ENCODE measurements at places on chromosomes 11 and 22.

DNA sequence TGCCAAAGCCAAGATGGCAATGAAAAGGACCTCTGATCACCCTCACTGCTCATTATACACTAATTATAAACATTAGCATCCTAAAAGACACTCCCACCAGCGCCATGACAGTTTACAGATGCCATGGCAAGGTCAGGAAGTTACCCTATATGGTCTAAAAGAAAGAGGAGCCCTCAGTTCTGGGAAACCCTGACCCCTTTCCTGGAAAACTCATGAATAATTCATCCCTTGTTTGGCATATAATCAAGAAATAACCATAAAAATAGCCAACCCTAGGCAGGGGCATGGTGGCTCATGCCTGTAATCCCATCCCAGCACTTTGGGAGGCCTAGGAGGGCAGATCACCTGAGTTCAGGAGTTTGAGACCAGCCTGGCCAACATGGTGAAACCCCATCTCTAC, 12.7 kb upstream of the CAPN5 start:
- no peak for DNase-seq

GRCh38 chr22:35092406-35092805, 26.4 kb downstream of the ISX start:
- no peak for DNase-seq

DNA sequence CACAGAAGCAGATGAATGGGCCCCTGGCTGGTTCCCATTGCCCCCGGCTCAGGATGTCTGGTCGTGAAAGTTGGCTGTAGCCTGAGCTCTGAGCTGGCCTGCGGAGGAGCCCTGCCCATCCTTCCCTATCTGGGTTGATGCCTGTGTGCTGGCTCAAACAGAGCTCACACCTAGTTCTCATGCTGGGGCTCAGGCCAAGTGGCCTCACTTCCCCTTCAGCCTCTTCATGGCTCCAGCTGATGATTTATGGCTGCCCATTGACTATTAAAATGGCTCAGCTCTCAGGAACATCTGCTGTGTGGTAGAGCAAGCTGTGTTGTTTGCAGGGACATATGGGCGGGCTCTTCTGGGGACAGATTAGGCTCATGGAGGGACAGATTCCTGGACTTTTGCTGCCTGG, 64.7 kb downstream of the ADAMTS15 start:
- DNase-seq, result no peak

DNA sequence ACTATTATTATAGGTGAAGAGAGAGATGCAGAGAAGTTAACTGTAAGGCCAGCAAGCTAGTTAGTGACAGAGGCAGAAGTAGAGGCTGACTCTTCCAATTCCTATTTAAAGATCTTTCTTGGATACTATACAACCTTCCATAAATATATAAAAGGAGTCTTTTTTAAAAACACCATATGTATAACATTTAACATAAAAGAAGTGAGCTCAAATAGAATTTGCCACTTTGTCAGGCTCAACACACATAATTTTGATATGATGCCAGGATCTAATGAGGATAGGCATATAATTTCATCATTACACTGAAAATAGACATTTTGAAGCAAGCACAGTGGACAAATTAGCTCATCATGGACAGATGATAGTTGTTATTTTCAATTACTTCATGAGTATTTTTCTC, 64.1 kb upstream of the MPPED2 start:
- no peak for DNase-seq

- DNase-seq, result no peak
Measured at GRCh38 chr11:1035577-1036283, 788 bp downstream of the MUC6 start.

DNA sequence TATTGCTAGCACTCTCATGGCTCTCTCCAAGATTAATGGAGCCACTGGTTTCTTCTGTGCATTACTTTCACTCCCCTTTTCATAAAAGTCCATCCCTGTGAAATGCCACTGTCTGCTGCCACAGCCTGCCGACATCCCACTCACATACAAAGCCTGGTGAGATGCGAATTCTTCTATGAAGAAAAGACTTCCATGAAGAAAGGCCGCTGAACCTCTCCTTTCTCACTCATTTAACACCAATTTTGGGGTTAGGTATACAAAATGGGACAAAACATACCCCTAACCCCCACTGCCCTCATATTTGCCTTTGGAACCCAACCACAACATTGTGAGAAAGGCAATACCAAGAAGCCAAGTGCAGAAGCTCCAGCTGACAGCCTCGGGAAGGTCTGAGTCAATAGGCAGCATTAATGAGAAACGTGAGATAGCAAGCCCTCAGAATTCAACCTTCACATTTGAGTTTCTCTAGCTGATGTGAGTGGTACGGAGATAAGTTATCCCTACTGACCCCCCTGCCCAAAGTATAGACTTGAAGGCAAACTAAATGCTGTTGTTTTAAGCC, 156.4 kb downstream of the ATG16L2 start:
- no peak for DNase-seq

GRCh38 chr11:75697906-75698581, 19.6 kb upstream of the MOGAT2 start:
- no peak for DNase-seq

GRCh38 chr11:68016904-68017817, 7.0 kb downstream of the ALDH3B1 start:
- no peak for DNase-seq

GRCh38 chr11:99682646-99683045, 661.9 kb downstream of the CNTN5 start:
- DNase-seq, result no peak

- no peak for DNase-seq
Measured at GRCh38 chr11:119593346-119593745, 135.7 kb downstream of the NECTIN1 start.

DNA sequence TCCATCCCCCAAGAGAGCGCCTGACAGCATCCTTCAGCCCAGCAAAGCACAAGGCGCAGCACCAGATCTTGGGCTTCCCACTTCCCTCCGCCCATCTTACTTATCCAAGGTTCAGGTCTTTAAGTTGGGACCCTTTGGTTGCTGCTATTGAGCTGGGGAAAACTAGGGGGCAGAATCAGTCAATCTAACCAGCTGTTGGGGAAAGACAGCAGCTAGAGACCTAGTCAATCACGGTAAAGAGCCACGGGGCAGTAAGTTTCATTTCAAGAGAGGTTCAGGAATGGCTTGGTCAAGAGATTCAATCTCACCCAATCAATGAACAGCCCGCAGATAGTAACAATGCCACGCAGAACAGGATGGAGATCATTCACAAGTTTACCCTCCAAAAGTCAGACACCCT, 1.7 kb downstream of the ABTB2 start:
- DNase-seq, result no peak

GRCh38 chr11:37141707-37142106, 543.7 kb upstream of the RAG2 start:
- no peak for DNase-seq

GRCh38 chr11:16528639-16529038, 172.3 kb upstream of the SOX6 start:
- DNase-seq, result no peak

DNA sequence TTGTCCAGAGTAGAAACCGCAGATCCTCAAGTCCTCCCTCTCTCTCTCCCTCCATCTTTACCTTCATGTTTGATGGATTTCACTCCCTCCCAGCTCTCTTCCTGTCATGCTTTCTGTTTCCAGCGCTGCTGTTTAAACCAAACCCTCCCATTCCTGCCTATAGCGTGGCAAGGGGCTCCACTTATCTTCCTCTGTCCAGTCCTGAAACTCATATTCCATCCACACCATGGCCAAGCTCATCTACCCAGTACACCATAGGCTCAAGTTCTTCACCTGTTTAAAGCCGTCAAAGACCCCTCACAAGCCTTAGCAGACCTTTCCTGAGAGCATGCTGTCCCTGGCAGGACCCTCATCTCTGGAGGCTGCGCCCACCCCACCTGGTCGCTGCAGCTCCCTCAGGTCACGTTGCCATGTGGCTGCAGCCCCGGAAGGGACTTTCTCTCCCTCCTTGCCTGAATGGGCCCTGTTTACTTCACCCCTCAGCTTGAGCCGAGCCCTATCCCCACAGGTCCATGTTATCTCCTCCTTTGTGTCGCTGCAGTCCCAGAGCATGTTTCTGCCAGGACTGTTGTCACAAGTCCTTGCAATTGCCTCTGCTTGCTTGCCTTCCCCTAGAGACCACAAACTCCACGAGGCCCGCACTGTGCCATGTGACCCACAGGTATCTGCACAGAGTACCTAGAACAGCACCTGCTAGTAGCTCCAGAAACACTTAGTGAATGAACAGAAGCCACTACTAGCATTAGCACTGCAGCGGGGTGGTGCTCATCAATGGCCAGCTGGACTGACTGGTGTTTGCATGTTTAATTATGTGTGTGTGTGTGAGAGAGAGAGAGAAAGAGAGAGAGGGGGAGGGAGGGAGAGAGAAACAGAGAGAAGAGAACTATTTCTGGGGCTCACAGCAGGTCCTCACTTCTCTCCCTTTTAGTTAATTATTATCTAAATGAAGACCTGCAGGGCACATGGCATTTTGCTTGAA, 149.4 kb upstream of the SNX19 start:
- no peak for DNase-seq

DNA sequence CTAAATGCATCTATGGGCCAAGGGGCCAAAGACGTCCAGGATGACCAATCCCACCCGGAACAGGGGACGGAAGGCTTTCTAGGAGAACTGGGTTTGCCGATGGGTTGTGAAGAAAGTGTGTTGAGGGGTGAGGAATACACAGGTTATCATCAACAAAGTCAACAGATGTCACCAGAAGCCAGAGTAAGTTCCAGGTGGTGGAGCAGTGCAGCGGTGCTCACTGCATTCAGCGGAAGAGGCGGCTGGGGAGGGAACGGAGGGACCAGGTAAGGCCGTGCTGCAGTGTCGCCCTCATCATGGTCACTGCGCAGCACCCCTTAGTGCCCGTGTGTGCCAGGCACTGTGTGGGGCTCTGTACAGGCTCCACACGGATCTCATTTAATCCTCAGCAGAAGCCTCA, 176.0 kb downstream of the EFCAB6 start:
- no peak for DNase-seq

- DNase-seq, result peak; percentile 49
Measured at GRCh38 chr22:37176464-37177061, 11.5 kb downstream of the C1QTNF6 start.

- no peak for DNase-seq
Measured at GRCh38 chr11:111548525-111548924, 8.0 kb downstream of the LAYN start.

DNA sequence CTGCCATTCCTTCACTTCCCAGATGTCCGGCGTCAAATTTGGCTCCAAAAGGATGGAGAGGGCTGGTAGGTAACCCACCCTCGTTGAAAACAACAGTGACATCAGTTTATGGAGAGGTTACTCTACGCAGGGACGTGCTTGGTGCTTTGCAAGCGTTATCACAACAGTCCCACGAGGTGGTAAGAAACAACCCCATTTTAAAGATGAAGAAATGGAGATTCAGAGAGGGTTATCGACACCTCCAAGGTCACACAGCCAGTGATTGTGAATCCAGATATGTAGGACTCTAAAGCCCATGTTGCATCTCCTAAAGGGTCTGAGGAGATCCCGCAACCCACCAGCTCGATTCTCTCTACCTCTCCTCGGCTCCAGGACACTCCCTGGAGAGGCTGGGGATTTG, 773 bp downstream of the MIAT start:
- no peak for DNase-seq

DNA sequence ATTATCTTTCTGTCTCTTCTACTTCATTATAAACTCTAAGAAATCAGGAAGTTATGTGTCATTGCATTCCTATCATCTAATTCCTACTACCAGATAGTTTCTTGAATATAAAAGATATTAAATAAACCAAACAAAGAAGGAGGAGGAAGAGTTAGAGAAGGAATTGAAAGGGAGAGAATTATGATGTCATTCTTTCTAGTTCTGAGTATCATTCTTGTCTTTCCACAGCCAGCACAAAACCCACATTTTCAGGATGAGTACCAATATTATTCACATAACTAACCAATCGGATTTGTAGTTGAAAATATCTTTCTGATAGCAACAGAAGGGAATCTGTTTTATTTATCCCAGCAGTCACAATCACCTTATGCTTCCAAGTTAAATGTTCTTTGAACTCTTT, 13.3 kb downstream of the MS4A13 start:
- no peak for DNase-seq

DNA sequence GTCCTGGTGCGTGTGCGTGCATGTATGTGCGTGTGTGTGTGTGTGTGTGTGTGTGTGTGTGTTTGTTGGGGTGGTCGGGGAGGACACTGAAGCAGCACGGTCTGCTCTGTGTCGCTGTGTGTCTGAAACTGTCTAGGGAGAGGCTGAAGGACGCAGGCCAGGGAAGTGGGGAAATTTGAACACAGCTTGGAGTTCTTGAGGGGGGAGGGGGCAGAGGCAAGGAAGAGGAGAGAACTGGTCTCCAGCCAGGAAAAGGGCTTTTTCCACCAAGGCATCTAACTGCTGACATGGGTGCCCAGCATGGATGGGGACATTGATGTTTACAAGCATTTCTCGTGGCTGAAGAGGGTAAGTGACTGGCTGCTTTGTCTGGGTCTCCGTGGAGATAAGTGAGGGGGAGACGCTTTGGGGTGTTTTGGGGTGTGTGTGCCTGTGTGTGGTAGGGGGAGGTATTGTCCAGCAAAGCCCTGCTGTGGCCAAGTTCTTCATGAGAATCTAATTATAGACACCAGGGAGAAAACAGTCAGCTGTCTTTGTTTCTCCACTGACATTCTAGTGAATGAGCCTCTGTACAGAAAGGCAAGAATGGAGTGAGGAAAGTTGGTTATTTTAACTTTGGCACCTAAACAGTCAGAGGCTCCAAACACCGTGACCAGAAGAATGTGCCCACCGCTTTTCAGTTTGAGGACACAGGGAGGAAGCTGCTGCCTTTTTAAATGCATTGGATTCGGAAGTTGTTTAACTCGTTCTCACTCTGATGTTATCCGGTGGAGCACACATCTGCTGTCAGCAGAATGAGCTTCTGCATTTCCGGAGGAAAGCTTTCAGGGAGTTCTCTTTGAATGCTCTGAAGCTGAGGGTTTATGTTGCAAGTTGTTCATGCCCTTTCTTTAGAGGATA, 63.7 kb downstream of the PPFIBP2 start:
- no peak for DNase-seq

GRCh38 chr11:59756558-59756840, 1.3 kb downstream of the STX3 start:
- no peak for DNase-seq

DNA sequence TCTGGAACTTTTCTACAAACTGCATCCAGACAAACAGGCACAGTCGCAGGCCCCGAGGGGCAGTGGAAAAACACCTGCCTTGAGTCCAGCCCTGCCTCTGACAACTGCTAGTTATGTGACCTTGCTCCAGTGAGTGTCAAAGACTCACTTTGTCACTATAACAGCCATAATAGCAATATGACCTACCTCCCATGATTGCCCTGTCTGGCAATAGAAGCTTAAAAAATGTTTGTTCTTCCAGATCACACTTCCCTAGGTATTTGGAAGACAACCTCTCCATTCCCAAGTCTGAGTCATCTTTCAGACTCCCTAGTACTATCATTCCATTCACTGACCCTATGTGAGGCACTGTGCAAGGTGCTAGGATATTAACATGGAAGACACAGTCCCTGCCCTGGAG, 74.5 kb downstream of the RPL27A start:
- no peak for DNase-seq

DNA sequence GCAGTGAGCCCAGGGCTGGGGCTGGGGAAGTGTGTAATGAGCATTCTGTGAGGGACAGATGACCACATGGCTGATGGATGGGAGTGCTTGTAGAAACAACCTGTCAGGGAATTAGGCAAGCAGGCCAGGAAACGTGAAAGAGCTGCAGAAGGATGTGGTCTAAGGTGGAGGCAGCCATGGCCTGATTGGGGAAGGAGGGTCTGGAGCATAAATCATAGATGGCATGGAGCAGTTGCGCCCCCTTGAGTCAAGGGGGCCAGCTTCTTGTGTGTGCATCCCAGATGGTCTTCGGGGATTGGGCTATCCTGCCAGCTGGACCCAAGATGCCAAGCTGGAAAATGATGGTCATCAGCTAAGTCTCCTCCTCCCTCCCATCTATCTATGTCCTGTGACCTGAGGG, 119.4 kb upstream of the CLPB start:
- DNase-seq, result no peak
